Occipital lobe (tissue), 3 donors: ENCODE measurements at places on chromosomes 16 and 17. TPM values are rescaled to one million over a fixed set of nuclear protein-coding genes. Genes with fewer than 3 reads are reported as not detected.

The ASIC2 gene
- total RNA-seq: 13.1 TPM

The KREMEN2 gene
- total RNA-seq: not detected

The CD79B gene
- total RNA-seq: not detected

The NECAB2 gene
- 1.9 TPM for total RNA-seq

The HNF1B gene
- not detected for total RNA-seq

The PITPNC1 gene
- total RNA-seq: 60.8 TPM

The FBXW10 gene
- total RNA-seq: 0.47 TPM

The CACNA1H gene
- 15.4 TPM for total RNA-seq

The GPR142 gene
- not detected for total RNA-seq

The CCL16 gene
- total RNA-seq: not detected

The RNF222 gene
- total RNA-seq: not detected

The HSD17B1 gene
- 0.62 TPM for total RNA-seq

The DLX4 gene
- total RNA-seq: not detected

The SEZ6L2 gene
- 32.1 TPM for total RNA-seq

The PYY gene
- not detected for total RNA-seq

The UBB gene
- 972 TPM for total RNA-seq

The KRTAP17-1 gene
- total RNA-seq: not detected

The CLDN7 gene
- 0.16 TPM for total RNA-seq

The EFNB3 gene
- 13.7 TPM for total RNA-seq

The SLFN14 gene
- total RNA-seq: 0.31 TPM

The RDM1 gene
- 0.62 TPM for total RNA-seq

The ASPHD1 gene
- total RNA-seq: 17.2 TPM

The SLC16A5 gene
- 1.4 TPM for total RNA-seq

The GAA gene
- 14.3 TPM for total RNA-seq

The C16orf46 gene
- 1.4 TPM for total RNA-seq

The PRSS27 gene
- total RNA-seq: 1.6 TPM

The NTN1 gene
- 1.1 TPM for total RNA-seq

The MT1F gene
- total RNA-seq: 2.5 TPM

The CCDC92B gene
- total RNA-seq: 1.1 TPM

The ALKBH5 gene
- total RNA-seq: 79.7 TPM

The SLC38A8 gene
- not detected for total RNA-seq

The NACA2 gene
- total RNA-seq: not detected

The HS3ST2 gene
- 2.0 TPM for total RNA-seq

The CDH8 gene
- 53.7 TPM for total RNA-seq

The NUTF2 gene
- 73.2 TPM for total RNA-seq

The SMTNL2 gene
- 3.7 TPM for total RNA-seq

The ZKSCAN2 gene
- total RNA-seq: 14.0 TPM

The MPO gene
- total RNA-seq: not detected

The SDR42E1 gene
- not detected for total RNA-seq

The KRT28 gene
- not detected for total RNA-seq

The KRTAP9-8 gene
- not detected for total RNA-seq

The SLC46A1 gene
- 21.1 TPM for total RNA-seq

The C16orf96 gene
- not detected for total RNA-seq
